GM06990 (cell line): ENCODE measurements at places on chromosomes 2 and 18.

GRCh38 chr18:45462179-45462578 lies 153.1 kb upstream of the SLC14A2 start:
- DNase-seq: no peak

DNA sequence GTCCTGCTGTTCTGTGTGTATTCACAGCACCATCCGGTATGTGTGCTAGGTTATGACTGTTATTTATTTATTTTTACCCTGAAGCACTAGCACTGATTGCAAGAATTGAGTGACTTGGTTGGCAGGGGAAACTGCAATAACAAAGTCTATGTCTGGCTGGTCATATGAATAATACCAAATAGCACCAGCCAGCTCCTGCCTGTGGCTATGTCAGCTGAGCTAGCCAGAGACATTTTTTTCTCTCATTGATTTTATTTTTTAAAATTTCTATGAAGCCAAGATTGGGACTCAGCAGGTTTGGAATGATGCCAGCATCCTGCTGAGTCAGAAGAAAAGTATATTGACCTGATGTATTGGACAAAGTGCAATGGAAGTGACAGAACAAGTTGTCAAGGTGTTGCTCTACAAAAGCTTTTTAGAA lies 188.5 kb upstream of the CDH2 start:
- no peak for DNase-seq

DNA sequence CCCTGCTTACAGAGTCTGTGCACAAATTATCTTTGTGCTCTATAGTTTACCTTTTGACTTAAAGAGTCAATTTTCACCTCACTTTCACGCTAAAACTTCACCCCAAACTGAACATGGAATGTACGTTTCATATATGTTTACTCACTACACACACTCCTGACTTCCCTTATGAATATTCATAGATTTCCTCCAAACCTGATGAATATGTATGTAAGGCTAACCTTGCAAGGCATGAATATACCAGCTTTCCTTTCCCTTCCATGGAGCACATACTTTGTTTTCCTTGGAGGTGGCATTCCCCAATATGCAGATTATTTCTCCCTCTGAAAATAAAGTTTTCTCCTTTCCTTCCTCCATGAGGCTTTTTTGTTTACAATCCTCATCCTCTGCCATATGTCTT lies 48.4 kb upstream of the GPR39 start:
- DNase-seq: no peak

GRCh38 chr2:96531366-96531765 lies 5.2 kb upstream of the ARID5A start:
- no peak for DNase-seq

GRCh38 chr18:2336690-2337392 lies 234.5 kb downstream of the METTL4 start:
- DNase-seq: no peak

- no peak for DNase-seq
These were observed 254.3 kb downstream of the XIRP2 start for GRCh38 chr2:167142554-167142953.

- no peak for DNase-seq
These were observed 81.5 kb downstream of the BCL2 start for GRCh38 chr18:63237881-63238692.

- no peak for DNase-seq
These were observed 205.5 kb downstream of the DNAH7 start for GRCh38 chr2:195863121-195863520.

GRCh38 chr18:78448106-78448505 lies 531.5 kb upstream of the SALL3 start:
- DNase-seq: no peak

DNA sequence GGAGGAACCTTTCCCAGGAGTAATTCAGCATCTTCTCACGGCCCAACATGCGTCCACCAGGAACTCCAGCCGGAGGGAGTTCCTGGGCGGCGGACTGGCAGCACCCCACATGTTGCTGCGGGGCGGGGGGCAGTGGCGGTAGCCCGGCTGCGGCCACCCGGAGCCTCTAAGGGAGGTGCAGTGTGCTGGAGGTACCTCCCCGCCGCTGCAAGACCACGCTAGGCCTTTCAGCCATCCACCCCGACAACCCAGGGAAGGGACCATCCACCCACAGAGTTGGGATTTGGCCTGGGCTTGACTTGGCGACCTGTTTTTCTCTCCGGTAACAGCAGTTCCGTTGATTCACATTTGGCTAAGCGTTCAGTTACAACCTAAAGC lies 625 bp downstream of the LYPD6 start:
- DNase-seq: no peak

- no peak for DNase-seq
These were observed 70.8 kb downstream of the ABI2 start for GRCh38 chr2:203399031-203399430.
